ENCODE measurements at places on chromosomes 6 and 20. TPM values are rescaled to one million over a fixed set of nuclear protein-coding genes. Genes with fewer than 3 reads are reported as not detected.
A peak's percentile ranks its signal among the peaks of the same experiment; 100 is the strongest.

The BTNL2 gene
- total RNA-seq: not detected

GRCh38 chr6:34243131-34243771 lies 5.6 kb downstream of the SMIM29 start:
- DNase-seq: peak; percentile 16

- no peak for DNase-seq
These were observed 15.6 kb downstream of the RAD21L1 start for GRCh38 chr20:1241456-1241855.

- peak; percentile 77 for DNase-seq
These were observed 29.5 kb downstream of the SNX5 start for GRCh38 chr20:17938871-17939619.

- no peak for DNase-seq
These were observed 2.3 kb downstream of the HLA-DMB start for GRCh38 chr6:32938494-32938893.

DNA sequence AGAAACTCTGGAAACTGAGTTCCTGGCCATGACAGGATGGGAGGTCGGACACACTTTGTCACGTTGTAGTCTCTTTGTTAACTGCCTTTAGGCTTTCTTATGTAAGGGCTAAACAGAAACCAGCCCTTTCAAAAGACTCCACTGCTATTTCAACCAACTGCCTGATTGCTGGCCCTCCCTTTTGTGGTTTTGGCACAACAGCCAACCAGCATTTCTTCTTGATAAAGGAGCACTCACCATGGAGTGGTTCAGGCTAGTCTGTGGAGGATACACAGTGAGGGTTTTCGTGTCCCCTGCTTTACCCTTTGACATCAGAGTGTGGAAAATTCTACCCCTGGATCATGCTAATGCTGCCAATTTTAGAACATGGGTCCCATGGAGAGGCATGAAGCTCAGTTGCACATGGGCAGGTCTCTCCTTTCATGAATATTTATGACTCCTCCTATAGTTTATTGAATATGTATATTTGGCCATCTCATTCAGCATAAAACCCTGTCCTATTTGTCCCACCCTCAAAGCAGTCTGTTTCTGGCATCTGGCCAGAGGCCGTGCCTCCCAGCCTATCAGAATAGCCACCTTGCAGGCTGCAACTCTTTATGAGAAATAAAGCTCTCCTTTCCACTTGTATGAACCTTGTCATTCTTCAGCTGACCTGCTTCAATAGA lies 148.3 kb downstream of the HS3ST5 start:
- DNase-seq: peak; percentile 22

- DNase-seq: no peak
These were observed 38.4 kb downstream of the AKAP7 start for GRCh38 chr6:131173680-131174079.

DNA sequence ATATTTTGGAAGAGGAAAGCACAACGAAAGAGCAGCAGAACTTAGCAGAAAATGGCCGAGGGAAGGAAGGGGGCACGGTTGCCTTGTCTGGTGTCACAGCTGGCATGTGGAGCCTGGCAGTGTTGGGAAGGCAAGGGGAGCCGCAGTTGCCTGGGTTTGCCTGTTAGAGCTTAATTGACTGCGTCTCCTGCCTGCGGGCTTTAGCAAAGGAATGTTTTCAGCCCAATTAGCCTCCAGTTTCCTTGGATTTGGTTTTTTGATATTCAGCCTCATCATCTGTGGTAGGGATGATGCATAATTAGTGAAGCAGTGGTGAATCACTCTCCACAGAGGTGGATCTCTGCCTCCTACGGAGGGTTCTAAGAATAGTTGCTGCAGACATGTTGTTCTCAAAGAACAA lies 832.6 kb downstream of the QKI start:
- DNase-seq: no peak

All from pancreas (tissue), 10 donors.